ENCODE measurements at places on chromosomes 6 and 20.

DNA sequence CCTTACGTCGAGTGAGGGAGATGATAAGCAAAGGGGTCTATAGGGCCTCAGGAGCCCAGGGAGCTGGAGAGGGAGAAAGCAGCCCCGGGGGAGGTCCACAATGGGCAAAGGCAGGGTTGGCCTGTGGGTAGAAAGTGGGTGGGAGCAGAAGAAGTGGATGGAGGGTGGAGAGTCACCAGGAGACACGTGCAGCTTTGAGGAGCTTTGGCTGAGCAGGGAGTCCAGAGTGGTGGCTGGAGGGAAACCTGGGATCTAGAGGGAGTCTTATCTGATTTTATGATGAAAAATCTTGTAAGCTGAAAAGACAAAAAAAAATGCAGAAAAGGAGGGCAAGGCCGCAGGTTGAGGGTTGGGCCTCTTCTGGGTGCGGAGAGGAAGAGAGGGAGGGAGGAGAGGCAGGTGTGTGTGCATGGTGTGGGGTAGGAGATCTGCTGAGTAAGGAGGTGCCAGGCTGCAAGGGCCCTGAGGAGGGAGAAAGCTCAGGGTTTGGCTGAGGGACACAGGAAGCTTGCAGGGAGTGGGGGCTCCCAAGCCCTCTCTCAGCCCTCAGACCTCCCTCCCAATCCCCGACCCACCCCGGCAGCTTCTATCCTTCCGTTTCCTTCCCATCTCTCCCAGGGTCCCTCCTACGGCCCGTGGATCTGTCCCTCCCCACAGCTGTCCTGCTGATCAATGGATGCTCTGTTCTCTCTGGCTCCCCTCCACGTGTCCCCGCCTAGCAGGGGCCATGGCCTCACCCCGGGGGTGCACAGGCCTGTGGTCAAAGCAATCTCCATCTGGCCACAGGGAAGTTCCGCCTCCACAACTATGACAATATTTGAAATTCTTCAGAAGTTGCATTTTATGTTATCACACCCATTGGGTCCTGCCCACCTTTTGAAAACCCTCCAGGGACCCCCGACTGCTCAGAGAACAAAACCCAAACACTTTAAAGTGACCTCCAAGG lies 17.1 kb upstream of the BPI start:
- no peak for DNase-seq

DNA sequence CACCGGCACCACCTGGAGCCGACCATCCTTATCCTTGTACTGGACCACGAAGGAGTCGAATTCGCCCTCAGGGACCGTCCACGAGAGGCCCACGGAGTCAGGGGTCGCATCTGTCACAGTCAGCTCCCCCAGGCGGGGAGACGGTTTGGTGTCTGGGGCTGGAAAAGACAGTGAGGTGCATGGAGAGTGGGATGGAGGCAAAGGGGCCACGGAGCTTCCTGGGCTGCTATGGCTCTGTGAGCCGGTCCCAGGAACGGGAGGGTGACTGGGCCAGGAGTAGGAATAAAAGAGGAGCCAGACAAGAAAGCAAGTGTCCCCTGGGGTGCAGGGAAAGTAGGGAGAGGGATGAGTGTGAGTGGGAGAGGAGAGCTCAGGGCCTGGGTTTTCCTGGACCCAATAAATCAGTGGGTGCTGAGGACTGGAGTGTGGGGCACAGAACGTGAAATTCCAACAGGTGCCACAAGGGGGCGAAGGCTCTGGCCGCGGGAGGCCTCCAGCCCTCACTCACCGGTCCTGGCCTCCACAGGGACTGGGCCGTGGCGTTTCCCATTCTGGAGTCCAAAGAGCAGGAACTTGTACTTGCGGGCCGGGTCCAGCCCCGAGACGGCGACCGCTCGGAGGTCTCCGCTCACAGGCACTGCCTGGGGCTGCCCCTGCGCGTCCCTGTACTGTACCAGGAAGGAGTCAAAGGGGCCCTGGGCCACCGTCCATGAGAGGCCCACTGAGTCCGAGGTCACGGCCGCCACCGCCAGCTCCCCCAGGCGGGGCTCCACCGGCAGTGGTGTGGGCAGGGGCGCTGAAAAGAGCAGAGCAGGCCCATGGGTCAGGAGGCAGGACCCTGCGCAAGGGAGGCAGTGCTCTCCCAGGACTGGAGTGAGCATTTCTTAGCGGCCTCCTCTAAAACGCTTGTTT lies 9.9 kb downstream of the CYP21A2 start:
- DNase-seq = peak; percentile 71

GRCh38 chr6:3324262-3324942 lies 65.7 kb downstream of the PSMG4 start:
- DNase-seq = no peak

DNA sequence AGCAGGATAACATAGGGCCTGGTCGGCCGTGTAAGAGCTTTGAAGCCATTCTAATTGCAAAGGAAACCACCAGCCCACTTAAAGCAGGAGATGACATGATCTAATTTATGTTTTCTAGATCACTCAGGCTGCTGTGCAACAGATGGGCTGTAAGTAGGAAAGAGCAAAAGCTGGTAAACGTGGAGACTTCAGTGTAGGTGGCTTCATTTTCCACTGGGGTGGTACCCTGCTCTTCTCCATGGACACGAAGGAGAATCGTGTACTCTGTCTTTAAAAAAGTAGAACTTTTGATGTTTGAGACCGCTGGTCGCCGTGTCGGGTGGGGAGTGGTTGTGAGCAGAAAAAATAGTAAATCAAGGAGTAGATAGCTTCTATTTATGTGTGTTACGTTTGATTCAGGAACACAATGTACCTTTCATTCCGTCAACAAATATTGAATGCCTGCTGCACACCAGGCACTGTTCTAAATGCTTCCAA lies 6.4 kb downstream of the CASS4 start:
- no peak for DNase-seq

- DNase-seq = no peak
These were observed 2.5 kb downstream of the LY6G6C start for GRCh38 chr6:31719001-31719400.

DNA sequence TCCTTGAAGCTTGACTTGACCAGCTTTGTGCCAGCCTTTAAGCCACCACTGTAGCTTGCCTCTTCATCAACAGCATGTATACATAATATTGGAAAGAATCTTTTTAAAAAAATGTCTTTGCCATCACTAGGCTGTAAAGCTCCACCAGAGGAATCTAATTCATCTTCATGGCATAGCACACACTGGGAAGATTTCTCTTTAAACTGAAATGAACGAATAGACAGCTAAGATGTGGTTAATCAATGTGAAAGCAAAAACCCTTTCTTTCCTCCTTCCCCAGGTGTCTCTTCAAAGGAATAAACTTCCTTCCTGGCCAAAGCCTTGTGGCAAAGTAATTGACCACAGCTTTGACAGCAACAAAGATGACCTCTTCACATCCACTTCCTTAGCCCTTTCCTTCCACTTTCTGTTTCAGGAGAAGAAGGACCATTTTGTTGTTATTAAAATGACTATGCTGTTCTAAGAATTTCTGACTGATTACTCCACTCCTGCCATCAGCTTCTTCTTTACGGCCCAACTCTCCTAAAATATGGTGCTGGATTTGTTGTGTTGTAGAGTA lies 428.7 kb upstream of the SOX4 start:
- DNase-seq = no peak

DNA sequence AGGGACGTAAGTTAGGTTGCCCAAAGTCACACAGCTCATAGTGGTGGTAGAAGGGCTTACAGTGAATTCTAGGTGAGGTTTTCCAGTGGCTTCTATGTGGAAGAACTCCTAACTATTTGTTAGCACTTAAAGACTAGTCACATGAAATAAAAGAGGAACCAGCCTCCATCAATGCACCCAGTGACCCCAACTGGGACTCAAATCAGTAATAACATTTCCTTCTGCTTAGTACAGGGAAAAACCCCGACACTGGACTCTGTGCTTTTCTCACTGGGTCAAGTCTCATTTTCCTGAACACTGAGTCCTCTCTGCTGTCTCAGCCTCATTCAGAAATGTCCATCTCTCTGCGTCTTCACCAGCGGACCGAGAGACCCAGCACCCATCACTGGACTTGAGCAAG lies 89.2 kb downstream of the SLC22A23 start:
- no peak for DNase-seq

DNA sequence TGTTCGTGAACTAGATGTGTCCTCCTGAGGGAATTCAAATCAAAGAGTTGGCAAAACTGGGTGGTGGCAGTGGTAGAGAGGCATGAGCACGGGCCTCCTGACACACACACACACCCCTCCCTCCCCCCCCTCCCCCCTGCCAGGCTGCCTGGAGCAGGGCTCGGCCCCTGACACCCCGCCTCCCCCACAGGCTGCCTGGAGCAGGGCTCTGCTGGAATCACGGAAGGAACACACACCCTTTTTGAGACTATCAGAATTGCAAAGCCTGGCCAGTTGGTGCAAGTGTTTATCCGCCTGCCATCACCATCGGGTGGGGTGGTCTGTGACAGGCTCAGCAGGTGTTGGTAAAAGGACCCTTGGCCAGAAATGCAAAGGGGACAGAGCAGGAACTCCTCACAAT lies 59.0 kb downstream of the FAM120B start:
- DNase-seq = no peak

GRCh38 chr6:160273196-160273595 lies 14.6 kb upstream of the SLC22A2 start:
- no peak for DNase-seq

GRCh38 chr20:25071734-25072133 lies 10.2 kb downstream of the VSX1 start:
- no peak for DNase-seq

GRCh38 chr6:166803471-166803870 lies 152.9 kb downstream of the RNASET2 start:
- DNase-seq = no peak

- DNase-seq = no peak
These were observed 5.6 kb downstream of the TAGAP start for GRCh38 chr6:159038914-159039884.

DNA sequence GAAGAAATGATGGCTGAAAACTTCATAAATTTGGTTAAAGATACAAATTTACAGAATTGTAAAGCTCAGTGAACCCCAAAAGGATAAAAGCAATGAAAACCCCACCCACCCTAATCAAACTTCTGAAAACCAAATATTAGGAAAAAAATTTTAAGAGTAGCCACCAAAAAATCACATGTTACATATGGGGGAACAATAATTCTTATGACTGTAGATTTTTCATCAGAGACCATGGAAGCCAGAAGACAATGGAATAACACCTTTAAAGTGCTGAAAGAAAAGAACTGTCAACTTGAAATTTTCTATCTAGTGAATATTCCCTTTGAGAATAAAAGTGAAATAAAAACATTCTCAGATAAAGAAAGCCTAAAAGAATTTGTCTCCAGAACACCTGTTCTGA lies 24.4 kb downstream of the PROCR start:
- no peak for DNase-seq

DNA sequence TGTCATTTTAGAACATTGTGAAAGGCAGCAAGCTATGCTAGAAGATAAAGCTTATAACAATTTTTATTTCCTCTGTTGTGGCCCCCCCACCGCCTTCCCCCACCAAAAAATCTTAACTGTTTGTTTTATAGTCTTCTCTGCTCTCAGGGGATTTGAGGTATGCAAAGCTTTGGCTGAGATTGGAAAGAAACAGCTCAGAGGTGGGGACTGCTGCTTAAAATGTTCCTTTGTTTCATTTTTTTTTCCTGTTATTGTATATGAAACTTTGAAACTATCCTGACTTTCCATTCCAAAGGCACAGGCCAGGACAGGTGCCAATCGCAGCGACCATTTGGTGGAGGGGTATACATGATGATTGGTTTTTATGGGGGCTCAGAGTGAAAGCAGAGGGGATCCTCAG lies 114.7 kb upstream of the PHACTR1 start:
- no peak for DNase-seq
